ENCODE measurements at places on chromosomes 1 and 21. TPM values are rescaled to one million over a fixed set of nuclear protein-coding genes. Genes with fewer than 3 reads are reported as not detected.

- no peak for DNase-seq
Observed at GRCh38 chr1:117142200-117142599, 20.7 kb upstream of the TRIM45 start.

GRCh38 chr1:209512821-209513220 is 70.7 kb upstream of the CAMK1G start:
- no peak for DNase-seq

GRCh38 chr1:222326006-222326709 is 221.7 kb downstream of the HHIPL2 start:
- no peak for DNase-seq

DNA sequence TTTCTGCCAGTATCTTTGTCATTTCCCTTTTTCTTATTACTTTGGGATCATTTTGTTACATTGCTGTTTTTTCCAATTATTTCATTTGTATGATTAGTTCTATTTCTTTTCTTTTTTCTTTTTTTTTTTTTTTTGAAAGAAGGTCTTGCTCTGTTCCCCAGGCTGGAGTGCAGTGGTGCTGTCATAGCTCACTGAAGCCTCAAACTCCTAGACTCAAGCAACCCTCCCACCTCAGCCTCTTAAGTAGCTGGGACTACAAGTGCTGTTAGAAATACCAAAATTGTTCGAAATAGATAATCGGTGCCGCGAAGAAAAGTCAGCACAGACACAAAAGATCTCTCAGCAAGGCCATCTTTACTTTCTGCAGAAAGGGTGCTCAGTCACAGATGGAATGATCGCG is 26.6 kb upstream of the COL6A1 start:
- DNase-seq: no peak

GRCh38 chr1:45007311-45007710 is 3.8 kb downstream of the HECTD3 start:
- peak; percentile 35 for DNase-seq

DNA sequence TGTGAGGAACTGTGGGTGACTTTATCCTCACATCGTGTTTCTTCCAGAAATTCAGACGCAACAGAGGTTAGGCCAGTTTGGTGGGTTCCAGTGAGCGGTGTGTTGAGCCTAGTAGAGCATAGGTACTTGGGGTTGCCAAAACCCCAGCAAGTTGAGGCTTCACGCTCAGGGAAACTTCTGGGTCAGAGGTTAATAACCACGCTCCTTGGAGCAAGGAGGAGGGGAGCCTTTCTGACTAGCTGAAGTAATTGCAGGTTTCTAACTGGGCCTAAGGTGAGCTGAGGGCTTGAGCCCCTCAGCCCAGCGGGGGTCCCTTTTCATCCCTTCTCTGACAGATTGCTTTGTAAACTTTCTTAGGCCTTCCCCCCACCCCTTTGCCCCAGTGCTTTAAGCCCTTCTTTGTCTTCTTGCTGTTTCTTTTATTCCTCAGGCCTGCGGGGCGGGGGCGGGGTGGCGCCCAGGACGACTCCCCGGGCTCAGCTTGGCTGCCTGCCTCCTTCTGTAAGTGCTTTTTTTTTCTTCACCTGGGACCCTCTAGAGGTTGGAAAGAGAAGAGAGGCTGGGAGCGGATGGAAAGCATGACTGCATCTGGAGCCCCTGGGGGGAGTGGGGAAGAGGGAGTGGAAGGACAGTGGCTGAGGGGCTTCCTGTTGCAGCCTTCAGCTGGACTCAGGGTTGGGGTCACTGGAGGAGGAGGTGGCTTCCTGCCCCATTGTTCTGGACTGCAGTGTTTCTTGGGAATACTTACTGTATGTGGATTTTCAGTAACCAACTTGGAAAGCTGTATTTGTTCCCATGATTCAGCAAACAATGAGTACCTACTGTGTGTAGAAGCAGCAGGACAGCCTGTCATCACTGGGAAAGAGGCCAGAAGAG is 1.3 kb upstream of the ZNF436 start:
- no peak for DNase-seq

DNA sequence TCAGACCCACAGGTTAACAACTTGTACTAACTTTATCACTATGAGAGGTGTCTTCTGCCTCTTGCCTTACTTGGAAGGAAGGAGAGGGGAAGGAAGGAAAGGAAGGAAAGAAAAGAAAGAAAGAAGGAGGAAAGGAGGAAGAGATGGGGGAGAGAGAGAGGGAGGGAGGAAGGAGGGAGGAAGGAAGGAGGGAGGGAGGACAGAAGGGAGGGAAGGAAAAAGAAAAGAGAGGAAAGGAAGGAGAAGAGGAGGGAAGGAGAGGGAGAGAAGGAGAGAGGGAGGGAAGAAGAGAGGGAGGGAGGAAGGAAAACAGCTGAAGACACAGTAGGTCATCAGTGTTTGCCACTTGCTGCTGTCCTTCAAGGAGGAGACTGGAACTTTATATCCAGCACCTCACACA is 5.3 kb upstream of the SIPA1L2 start:
- DNase-seq: no peak

- no peak for DNase-seq
Observed at GRCh38 chr1:8718850-8719361, 98.5 kb downstream of the RERE start.

- no peak for DNase-seq
Observed at GRCh38 chr1:183832459-183832858, 27.5 kb downstream of the RGL1 start.

GRCh38 chr1:5475572-5475971 is 516.7 kb downstream of the NPHP4 start:
- DNase-seq: no peak

DNA sequence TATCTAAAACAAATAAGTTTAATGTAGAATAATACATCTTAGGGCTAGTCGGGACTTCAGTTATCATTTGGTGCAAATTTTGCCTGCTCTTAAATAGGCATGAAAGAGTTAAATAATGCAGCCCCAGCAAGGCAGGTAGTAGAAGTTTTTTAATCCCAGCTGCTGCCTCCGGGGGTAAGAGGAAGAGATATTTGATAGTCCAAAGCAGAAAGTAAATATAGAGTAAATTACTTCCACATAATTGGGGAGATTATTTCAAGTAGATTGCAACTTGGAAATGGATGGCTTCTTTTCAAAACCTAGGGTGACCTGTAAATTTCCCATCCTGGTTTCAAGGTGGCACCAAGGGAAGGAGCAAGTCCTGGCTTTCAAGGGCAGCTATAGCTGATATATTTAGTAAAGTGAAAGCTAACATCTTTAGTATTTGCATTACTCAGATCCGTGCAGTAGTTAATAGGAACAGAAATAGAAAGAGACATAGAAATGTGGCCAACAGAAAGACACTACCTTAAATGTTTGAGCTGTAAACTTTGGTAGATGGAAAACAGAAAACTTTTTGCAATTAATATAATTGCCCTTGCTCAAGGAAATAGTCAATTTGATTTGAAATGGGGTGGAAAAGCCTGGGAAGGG is 109.1 kb downstream of the LMO4 start:
- no peak for DNase-seq

- DNase-seq: no peak
Observed at GRCh38 chr1:181312946-181313345, 170.4 kb upstream of the CACNA1E start.

DNA sequence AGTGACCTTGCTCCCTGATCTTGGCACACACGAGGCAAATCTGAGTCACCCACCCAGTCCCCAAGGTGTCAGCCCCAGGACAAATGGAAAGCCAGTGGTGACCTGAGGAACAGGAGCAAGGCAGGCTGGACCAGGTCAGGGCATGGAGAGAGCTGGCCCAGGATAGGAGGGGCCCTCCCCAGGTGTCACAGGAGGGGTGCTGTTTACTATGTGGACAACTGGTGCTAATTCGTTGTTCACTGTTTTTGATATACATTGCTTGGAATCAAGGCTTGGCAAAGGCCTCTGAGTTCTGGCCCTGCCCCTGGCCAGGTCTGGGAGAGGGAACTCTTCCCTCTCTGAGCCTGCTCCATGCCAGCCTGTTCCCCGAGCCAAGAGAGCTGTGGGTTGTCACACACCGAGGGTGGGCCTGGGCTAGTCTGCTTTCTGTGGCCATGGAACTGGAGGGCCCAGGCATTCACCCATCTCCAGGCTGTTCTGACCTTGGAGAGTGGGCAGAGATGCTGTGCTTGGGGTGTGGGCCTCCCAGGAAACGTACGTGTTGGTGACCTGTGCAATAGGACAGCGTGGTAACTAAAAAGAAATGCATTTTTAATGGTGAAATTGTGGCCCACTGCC is 41.8 kb downstream of the CRYAA start:
- no peak for DNase-seq

GRCh38 chr1:66043186-66043585 is 250.5 kb downstream of the PDE4B start:
- no peak for DNase-seq

DNA sequence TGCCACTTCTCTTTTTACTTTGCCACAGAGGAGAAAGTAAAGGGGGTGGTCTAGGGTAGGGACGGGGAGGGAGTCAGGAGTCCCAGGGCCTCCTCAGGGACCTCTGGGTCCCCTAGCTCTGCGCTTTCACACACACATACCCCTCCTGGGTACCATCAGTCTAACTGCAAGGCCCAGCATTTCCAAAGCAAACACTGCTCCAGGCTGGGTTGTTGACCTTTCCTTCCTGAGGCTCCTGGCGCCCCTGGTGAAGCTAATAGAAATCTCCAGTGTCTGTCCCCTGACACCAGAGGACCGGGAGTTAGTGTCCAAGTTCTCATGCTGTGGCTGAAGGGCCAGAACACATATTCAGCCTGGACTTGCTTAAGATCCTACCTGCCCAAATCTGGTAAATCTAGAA is 3.9 kb downstream of the TMEM63A start:
- no peak for DNase-seq

DNA sequence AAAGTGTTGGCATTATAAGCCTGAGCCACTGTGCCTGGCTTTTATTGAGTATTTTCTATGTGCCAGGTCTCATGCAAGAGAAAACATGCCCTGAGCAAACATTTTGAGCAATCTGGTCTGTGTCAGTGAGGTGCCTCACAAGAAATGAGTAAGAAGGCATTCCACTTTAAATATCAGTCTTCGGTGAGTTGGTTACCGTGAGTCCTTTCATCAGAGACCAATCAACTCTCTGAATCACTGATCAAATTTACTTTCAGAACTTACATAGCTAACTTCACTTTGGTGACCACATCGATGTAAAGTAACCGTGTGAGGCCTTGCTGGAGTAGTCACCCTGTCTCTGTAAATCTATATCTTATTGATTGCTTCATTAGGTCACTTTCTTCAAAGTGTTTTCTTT is 14.3 kb upstream of the DDX59 start:
- DNase-seq: no peak

Gene LCE3D
- not detected for total RNA-seq

Gene CTTNBP2NL
- 2.8 TPM for total RNA-seq

Gene HJV
- total RNA-seq: not detected

Gene FHL3
- total RNA-seq: 14.5 TPM

Gene PRDM15
- 13.4 TPM for total RNA-seq

Gene NBL1
- 39.4 TPM for total RNA-seq

Gene ZNF695
- 0.82 TPM for total RNA-seq
